ENCODE measurements at places on chromosomes 6 and 20. TPM values are rescaled to one million over a fixed set of nuclear protein-coding genes. Genes with fewer than 3 reads are reported as not detected.

The FAM184A gene
- total RNA-seq, result 0.95 TPM

The LST1 gene
- 2.0 TPM for total RNA-seq

The CDSN gene
- not detected for total RNA-seq

The KCNK15 gene
- not detected for total RNA-seq

The TGM3 gene
- total RNA-seq, result not detected

The RAET1L gene
- total RNA-seq, result not detected

The CCN6 gene
- not detected for total RNA-seq

The GPSM3 gene
- total RNA-seq, result 22.8 TPM

The TCP11 gene
- not detected for total RNA-seq

The FAM83D gene
- total RNA-seq, result 46.0 TPM

The GMNN gene
- 51.9 TPM for total RNA-seq

The DNAH8 gene
- total RNA-seq, result 0.97 TPM

The NEDD9 gene
- 55.2 TPM for total RNA-seq

The SLC22A2 gene
- total RNA-seq, result not detected

The MUC22 gene
- not detected for total RNA-seq

The HIVEP2 gene
- 5.2 TPM for total RNA-seq

The DDO gene
- not detected for total RNA-seq

The FAM217A gene
- total RNA-seq, result not detected

The BNIP5 gene
- not detected for total RNA-seq
